ENCODE measurements at places on chromosomes 12 and 14.

DNA sequence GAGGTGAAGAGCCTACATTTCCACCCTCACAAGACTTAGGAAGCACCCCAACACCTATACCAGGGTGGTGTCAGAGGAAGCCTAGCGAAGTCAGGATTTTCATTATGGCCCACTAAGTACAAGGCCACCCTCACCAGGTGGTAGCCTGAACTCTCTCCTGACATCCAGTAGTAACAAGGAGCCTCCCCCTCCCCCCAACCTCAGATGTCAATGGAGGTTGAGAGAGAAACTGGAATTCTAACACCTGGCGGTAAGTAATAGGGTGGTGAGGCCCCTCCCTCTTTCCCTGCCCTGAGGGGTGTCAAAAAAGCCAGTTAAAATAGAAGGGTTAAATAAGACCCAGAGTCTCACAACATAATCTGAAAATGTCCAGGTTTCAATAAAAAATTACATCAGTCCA, 37.6 kb downstream of the SINHCAF start:
- peak; percentile 54 for DNase-seq

- DNase-seq = no peak
Observed at GRCh38 chr12:131825146-131825892, 2.9 kb upstream of the MMP17 start.

GRCh38 chr14:51424561-51425251, 184.7 kb downstream of the TMX1 start:
- DNase-seq = no peak

- DNase-seq = no peak
Observed at GRCh38 chr12:88388566-88389540, 191.4 kb downstream of the KITLG start.

- no peak for DNase-seq
Observed at GRCh38 chr12:42420395-42420794, 94.4 kb downstream of the PPHLN1 start.

GRCh38 chr14:30940886-30941285, 66.5 kb downstream of the COCH start:
- no peak for DNase-seq

DNA sequence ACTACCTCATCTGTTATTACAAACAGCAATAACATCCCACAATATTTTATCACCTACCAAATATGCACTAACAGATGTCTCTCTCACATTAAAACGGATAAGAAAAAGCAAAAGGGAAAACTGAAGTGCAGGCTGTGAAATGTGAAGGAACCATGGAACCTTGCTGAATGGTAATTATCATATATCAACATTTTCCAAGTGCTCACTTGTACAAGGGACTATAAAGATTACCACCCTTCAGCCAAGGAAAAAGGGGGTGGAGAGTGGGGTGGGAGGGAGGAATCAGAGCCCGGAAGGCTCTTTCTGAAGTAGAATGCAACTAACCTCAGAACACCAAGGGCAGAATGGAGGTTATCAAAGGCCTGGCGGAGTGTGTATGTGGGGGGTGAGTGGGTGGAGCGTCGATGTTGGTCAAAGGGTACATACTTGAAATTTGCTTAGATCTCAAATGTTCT, 1.2 kb downstream of the SNX6 start:
- no peak for DNase-seq

Data from NCI-H146 (cell line).